ENCODE measurements at places on chromosomes 13 and 19.

GRCh38 chr19:38769635-38770211 lies 3.6 kb downstream of the LGALS7 start:
- DNase-seq = peak; percentile 86

DNA sequence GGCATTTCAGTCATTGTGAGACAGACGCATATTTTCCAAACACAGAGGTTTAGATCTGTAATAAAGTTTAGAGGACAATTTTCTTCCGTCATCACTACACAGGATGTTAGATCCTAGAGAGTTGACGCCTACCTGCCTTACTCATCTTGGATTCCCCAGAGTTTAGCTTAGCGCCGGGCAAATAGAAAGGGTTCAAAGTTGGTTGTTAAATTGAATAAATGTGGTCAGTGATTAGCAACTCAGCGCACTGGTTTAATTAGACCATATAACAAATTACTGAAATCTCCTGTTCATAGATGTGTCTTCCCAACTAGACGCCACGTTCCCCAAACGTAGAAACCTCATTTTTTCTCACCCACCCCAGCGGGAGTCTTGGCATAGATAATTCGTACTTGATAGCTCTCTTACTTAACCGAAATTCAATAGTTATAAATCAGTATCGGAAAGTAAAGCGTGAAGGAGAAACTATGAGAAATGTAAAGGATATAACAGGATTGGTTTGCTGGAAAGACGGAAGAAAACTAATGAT lies 726 bp upstream of the UFM1 start:
- no peak for DNase-seq

DNA sequence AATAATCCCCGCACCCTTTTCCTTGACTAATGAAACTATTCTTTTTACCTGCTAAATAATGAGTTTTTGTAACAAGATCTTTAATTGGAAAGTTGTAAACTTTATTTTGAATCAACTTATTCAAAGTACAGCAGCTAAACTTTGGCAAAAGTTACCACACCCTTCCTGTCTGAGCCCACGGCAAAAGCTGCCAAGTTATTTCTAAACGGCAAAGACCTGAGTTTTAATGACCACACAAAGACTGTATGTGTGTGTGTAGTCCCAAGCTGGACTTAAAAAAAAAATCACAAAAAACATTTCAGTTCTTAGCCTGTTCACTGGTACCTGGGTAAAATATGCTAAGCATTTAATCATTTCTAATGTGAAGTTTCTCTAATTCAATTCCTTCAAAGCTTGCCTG lies 60.7 kb downstream of the ZAR1L start:
- no peak for DNase-seq

DNA sequence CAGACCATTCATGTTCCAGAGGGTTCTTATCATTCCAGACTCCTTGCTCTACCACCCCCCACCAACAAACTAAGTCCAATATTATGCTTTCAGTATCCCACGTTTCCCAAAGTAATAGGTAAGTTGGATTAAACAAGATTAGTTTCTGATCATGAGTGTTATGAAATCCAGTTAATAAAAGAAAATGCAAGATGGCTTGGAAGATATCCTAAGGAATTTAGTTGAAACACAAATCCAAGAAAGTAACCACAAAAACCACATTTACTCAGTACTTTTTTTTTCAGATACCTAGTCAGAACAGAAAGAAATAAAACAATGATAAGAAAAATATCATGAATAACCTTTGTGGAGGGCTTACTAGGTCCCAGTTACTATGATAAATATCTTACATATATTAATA lies 119.4 kb upstream of the MIR17HG start:
- DNase-seq = no peak

GRCh38 chr19:32138416-32138815 lies 207.0 kb upstream of the ZNF507 start:
- no peak for DNase-seq

- DNase-seq = no peak
Measured at GRCh38 chr13:34990399-34991214, 48.5 kb downstream of the NBEA start.

DNA sequence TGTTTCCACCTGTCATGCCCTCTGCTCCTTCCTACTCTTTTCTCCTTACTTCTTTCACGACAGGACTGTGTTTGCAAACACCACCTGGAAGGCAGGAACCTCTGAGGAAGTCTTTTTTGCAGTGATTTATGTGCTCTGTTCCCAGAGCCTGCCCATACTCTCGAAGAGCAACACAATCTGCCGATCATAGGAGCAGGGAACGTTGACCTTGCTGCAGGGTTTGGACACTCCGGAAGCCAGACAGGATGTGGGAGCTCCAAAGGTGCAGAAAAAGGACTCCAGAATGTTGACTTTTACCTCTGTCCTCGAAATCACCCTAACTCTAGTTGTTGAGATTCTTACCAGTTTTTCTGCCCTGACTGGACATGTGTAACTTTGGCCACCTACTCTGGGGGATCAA lies 8.6 kb upstream of the ZNF181 start:
- DNase-seq = no peak

GRCh38 chr19:16778796-16779411 lies 50.3 kb upstream of the SIN3B start:
- DNase-seq = peak; percentile 8

- no peak for DNase-seq
Measured at GRCh38 chr13:77507931-77508776, 27.4 kb upstream of the SCEL start.

- no peak for DNase-seq
Measured at GRCh38 chr19:5057860-5058259, 88.9 kb downstream of the KDM4B start.

DNA sequence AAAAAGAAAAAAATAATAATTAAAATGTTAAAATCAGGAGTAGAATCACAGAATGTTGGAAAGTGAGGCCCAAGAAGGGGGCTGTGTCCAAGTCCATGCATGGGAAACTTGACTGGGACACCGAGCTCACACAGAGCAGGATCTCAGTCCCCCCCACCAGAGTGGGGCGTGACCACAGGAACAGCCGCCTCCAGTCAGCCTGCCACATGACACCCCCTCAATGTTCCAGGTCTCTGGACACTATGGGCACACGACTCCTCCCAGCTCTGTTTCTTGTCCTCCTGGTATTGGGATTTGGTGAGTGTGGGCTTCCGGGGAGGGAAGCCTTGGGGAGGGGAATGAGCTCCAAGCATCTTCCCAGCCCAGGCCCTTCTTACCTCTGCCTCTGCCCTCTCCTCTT lies 2.4 kb downstream of the APOC2 start:
- DNase-seq = no peak

- no peak for DNase-seq
Measured at GRCh38 chr13:75702476-75702875, 66.3 kb downstream of the LMO7 start.

GRCh38 chr13:73286177-73286576 lies 227.4 kb downstream of the KLF5 start:
- DNase-seq = no peak

- DNase-seq = no peak
Measured at GRCh38 chr13:22061806-22062391, 391.0 kb downstream of the FGF9 start.

DNA sequence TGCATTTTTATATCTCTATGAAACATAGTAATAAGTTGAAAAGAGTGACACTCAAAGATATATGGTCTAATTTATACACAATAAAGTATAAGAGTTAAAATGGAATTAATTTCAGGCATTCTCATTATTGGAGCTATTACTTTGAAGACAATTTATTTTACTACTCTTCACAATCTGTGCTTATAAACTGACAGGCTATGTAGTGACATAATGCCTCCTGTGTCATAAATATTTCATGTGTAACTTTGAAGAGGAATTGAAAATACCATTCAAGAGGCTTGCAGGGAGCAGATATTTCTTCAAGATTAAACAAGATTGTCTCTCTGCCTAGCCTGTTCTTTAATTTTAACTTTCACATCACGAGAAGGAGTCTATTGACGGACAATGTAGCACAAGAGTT lies 1881.5 kb upstream of the PCDH20 start:
- no peak for DNase-seq

- DNase-seq = no peak
Measured at GRCh38 chr13:87234981-87235380, 436.2 kb upstream of the SLITRK5 start.

- no peak for DNase-seq
Measured at GRCh38 chr13:112881656-112882554, 87.1 kb upstream of the MCF2L start.

DNA sequence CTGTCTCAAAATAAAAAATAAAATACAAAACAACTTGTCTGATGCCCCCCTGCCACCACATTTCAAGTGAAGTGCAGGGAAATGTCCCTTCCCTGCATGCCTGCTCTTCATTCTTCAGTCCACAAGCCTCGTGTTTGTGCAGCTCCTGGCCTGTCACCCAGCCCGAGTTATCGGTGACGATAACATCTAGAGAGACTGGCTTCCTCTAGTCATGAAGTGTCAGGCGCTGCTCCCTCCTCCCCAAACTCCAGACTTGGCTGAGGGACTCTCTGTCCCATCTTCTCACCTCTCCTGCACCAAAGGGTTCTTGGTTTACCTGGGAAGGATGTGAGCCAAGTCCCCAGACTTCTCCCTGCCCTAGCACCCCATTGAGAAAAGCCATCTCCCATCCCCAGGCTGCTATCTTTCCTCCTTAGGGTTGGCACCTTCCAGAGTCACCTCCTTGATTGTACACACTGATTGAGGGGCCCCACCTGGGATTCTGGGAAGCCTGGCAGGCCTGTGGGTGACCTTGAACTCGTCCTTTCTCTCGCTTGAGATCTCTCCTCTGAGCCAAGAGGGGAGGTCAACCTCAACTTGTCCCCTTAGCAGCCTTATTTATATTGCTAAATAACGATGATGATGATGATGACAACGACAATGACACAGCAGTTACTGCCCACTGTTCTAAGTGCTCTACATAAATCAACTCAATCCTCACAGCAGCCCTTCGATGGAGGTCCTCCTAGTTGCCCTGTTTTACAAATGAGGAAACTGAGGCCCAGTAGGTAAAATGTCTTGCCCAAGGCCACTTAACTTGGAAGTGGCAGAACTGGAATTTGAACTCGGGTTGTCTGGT lies 13.1 kb upstream of the PLAUR start:
- DNase-seq = no peak

DNA sequence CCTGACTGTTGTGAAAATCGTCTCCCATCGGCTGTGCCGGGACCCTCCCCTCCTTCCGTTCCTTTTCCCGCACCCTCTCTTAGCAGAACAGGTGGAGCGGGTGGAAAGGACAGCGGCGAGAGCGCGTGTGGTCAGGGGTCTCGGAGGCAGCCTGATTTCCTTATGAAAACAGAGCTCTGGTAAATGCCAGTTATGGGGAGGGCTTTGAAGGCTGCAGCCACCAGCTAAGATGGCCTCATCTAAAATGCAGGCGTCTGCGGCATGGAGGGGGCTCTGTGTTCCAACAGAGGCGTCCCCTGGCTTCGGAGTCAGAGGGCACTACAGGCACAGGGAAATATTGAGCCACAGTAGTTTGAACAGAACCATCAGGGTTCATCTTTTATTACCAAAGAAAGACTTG lies 93.8 kb upstream of the SOX1 start:
- DNase-seq = no peak

DNA sequence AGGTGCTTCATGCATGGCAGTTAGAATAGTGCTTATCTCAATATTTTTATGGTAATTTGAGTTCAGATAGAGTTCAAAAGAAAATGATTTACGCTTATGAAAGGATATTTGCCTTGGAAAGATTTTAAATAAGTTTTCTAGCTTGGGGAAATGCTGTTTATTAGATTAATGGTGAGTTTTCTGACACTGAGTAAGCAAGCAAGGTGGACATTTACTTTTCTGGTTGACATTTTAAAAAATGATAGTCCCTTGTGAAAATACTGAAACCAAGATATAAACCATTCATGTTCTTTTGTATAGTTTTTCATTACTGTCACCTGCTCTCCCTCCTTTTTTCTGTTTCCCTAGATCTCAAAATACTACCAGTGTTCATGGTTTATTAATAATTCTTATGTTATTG lies 1034.8 kb upstream of the SPRY2 start:
- no peak for DNase-seq

GRCh38 chr13:52887165-52887564 lies 38.7 kb upstream of the PCDH8 start:
- no peak for DNase-seq

- DNase-seq = no peak
Measured at GRCh38 chr19:56162258-56162657, 13.6 kb upstream of the GALP start.

- DNase-seq = no peak
Measured at GRCh38 chr19:13834244-13835069, 39.2 kb downstream of the ZSWIM4 start.

DNA sequence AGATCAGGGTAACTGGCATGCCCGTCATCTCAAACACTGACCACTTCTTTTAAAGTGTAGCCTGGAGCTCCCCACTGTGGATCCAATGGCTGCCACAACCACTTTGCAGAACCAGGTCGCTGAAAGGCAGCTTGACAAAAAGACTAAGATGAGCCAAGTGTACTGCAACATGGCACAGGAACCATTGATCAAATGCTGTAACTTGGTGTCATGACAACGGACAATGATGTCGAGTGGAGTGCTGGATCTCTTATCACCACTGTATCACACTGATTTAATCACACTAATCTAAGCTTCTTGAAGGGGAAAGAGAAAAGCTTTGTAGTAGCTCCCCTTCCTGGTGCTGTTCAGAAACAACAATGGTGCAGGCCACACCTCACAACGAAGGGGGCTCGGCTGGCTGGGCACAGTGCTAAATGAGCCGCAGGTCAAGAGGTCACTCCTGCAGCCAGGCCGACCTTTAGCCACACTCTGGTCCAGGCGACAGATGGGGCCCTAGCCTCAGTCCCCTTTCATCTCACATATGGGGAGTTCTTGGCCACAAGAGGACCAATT lies 2.2 kb upstream of the TNFRSF19 start:
- DNase-seq = no peak
